ENCODE measurements at places on chromosomes 5 and 9. TPM values are rescaled to one million over a fixed set of nuclear protein-coding genes. Genes with fewer than 3 reads are reported as not detected.

Gene SCGB3A2
- not detected for total RNA-seq

- H3K27me3 ChIP-seq: no peaks in the 10 kb centered on the region
- no peak for DNase-seq
- H3K27ac ChIP-seq: no peak overlapping the region
- no peaks in the 10 kb centered on the region for H3K4me1 ChIP-seq
- no peaks in the 10 kb centered on the region for H3K36me3 ChIP-seq
These were observed 209.1 kb downstream of the NR2F1-AS1 start for GRCh38 chr5:93371893-93372292.

GRCh38 chr5:176673651-176674583, 26.6 kb downstream of the TSPAN17 start:
- no peak for DNase-seq
- H3K27me3 ChIP-seq: no peaks in the 10 kb centered on the region
- no peak overlapping the region for H3K27ac ChIP-seq

DNA sequence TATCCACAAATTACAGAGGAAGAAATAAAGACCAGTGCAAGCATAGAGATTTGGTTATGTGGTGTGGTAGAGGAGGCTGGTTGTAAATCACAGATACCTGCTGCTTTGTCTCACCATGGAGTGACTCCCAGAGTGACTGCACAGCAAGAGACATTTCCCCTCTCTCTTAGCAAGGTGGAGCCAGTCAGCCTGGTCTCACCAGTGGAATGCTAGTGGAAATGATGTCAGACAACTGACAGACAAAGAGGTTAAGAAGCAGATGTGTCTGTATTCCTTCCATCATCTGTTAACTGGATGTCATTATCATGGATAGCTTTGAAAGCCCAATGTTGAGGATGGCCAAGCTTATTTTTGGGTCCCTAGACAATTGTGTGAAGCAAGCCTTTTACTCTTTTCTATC, 509.4 kb upstream of the SEMA6A start:
- no peak overlapping the region for H3K4me3 ChIP-seq
- H3K27ac ChIP-seq: no peak overlapping the region
- no peaks in the 10 kb centered on the region for H3K4me1 ChIP-seq
- no peaks in the 10 kb centered on the region for H3K27me3 ChIP-seq
- no peak for DNase-seq

DNA sequence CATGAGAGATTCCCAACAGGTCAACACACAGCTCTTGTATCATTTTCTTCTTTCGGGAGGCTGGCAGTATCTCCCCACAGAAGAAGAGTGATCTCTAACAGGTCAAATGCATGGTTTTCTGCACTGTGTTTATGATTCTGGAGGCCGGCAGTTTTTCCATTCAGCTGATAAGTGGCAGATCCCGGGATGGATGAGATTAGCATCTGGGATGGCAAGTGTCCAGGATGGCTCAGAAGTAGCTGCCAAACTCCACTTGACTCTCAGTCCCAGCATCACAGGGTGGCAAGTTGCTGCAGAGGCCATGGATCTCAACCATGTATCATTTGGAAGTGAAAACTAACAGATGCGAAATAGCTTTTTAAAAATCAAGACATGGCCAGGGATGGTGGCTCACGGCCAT, 97.8 kb upstream of the SLC44A1 start:
- H3K27me3 ChIP-seq: no peaks in the 10 kb centered on the region
- H3K4me3 ChIP-seq: no peak overlapping the region
- H3K4me1 ChIP-seq: no peaks in the 10 kb centered on the region
- DNase-seq: no peak
- H3K36me3 ChIP-seq: no peaks in the 10 kb centered on the region

GRCh38 chr5:31215236-31215635, 21.8 kb downstream of the CDH6 start:
- DNase-seq: no peak
- no peaks in the 10 kb centered on the region for H3K4me1 ChIP-seq
- no peak overlapping the region for H3K27ac ChIP-seq
- H3K36me3 ChIP-seq: no peaks in the 10 kb centered on the region

DNA sequence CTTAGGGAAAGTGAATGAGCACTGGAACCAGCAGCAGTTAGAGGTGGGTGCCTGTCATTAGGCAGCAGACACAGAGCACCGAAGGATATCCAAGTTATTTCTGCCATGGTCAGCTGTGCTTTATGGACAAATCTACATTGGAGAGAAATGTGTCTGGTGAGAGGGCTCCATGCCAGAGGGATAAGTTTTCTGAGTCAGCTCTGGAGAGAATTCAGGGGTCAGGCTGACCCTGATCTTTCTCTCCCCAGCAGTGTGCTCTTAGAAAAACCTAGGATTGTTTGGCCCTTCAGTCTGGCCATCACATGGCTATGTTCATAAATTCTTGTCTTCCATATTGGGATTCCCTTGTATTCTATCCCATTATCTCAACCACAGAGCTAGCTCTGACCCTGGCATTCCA, 8.9 kb upstream of the IL17B start:
- H3K4me3 ChIP-seq: no peak overlapping the region
- H3K36me3 ChIP-seq: no peaks in the 10 kb centered on the region
- H3K27ac ChIP-seq: peak overlapping the region; percentile 93
- DNase-seq: no peak
- no peaks in the 10 kb centered on the region for H3K27me3 ChIP-seq
- peaks cover 75% of the 10 kb centered on the region for H3K4me1 ChIP-seq

Gene SPACA9
- total RNA-seq: 17.1 TPM

- H3K4me1 ChIP-seq: no peaks in the 10 kb centered on the region
- DNase-seq: no peak
- H3K27me3 ChIP-seq: no peaks in the 10 kb centered on the region
- H3K27ac ChIP-seq: no peak overlapping the region
These were observed 440.3 kb downstream of the PTPRD start for GRCh38 chr9:10172476-10172875.

DNA sequence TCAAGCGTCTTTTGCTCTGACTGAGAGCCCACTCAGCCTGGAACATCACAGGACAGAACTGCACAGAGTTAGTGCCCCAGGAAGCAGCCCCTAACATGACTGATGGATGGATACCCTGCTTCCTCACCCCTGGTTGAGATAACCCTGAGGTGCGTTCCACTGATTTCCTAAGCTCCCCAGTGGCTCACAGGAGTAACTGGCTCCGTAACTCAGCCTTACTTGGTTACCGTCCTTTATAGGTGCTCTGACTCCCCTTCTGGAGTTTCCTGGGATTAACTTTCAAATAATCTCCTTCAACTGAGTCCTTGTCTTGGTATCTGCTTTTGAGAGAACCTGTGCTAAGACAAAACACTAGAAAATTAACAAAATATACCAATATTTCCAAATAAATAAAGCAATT, 449.5 kb downstream of the AGTPBP1 start:
- H3K27me3 ChIP-seq: no peaks in the 10 kb centered on the region
- H3K4me1 ChIP-seq: no peaks in the 10 kb centered on the region
- DNase-seq: no peak
- H3K4me3 ChIP-seq: no peak overlapping the region
- no peak overlapping the region for H3K27ac ChIP-seq

DNA sequence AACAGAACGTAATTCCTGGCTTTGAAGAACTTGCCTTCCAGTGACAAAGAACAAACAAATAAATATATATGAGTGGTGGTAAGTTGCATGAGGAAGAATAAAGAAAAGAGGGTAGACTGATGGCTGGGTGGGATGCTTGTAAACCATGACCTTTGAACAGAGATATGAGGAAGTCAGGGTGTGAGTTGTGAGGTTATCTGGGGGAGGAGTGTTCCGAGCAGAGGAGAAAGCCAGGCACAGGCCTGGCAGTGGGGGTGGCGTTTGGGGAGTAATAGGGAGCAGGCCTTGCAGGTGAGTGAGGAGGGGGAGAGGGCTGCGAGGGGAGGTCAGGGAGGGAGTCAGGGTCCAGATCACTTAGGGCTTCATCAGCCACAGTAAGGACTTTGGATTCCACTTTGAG, 213.4 kb downstream of the PTTG1 start:
- H3K4me1 ChIP-seq: no peaks in the 10 kb centered on the region
- no peak overlapping the region for H3K27ac ChIP-seq
- no peaks in the 10 kb centered on the region for H3K36me3 ChIP-seq
- no peak for DNase-seq

GRCh38 chr9:99056886-99057664, 47.8 kb upstream of the TGFBR1 start:
- H3K4me3 ChIP-seq: no peak overlapping the region
- H3K27me3 ChIP-seq: no peaks in the 10 kb centered on the region
- no peak for DNase-seq
- no peak overlapping the region for H3K27ac ChIP-seq
- H3K36me3 ChIP-seq: peaks cover 8% of the 10 kb centered on the region

GRCh38 chr9:2229109-2229721, 214.1 kb downstream of the SMARCA2 start:
- no peak for DNase-seq
- no peak overlapping the region for H3K27ac ChIP-seq
- H3K27me3 ChIP-seq: no peaks in the 10 kb centered on the region

Gene FUT7
- not detected for total RNA-seq

Gene OR1J2
- total RNA-seq: not detected

DNA sequence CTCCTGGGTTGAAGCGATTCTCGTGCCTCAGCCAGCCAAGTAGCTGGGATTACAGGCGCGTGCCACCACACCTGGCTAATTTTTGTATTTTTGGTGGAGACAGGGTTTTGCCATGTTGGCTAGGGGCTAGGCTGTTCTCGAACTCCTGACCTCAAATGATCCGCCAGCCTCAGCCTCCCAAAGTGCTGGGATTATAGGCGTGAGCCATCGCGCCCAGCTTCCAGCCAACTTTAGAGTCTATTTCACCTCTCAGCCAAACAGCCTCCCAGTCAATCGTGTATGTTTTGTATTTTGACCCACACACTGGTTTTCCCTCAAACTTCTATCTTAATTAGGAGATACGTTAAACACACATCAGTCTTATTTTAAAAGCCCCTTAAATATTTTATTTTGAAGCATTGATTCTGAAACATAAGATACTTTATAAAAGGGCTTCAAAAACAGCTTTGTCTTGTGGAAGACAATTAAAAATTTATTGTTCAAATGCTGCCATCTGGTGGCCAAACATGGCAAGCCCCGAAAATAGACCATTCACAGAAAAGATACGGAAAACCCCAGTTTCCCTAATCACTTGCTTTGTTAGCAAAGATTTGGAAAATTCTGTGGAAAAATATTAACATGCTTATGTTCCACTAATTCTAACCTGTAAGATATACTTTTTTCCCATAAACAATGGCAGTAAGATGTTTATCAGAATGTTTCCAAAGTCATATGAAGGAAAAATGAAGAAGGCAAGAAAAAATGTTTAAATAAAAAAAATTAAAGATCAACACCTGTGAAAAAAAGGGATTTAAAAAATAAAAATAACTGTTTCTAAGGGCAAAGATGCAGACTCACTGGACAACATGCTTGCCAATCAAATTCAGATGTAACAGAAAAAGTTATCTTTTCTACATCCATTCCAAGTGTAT, 33.1 kb downstream of the APTX start:
- H3K27ac ChIP-seq: no peak overlapping the region
- no peaks in the 10 kb centered on the region for H3K4me1 ChIP-seq
- no peak overlapping the region for H3K4me3 ChIP-seq
- H3K27me3 ChIP-seq: no peaks in the 10 kb centered on the region
- H3K36me3 ChIP-seq: peaks cover 10% of the 10 kb centered on the region

- DNase-seq: peak; percentile 47
- no peak overlapping the region for H3K4me3 ChIP-seq
- H3K36me3 ChIP-seq: no peaks in the 10 kb centered on the region
- no peaks in the 10 kb centered on the region for H3K4me1 ChIP-seq
- no peaks in the 10 kb centered on the region for H3K27me3 ChIP-seq
- H3K27ac ChIP-seq: no peak overlapping the region
These were observed 334.6 kb upstream of the IRX1 start for GRCh38 chr5:3261081-3261480.

DNA sequence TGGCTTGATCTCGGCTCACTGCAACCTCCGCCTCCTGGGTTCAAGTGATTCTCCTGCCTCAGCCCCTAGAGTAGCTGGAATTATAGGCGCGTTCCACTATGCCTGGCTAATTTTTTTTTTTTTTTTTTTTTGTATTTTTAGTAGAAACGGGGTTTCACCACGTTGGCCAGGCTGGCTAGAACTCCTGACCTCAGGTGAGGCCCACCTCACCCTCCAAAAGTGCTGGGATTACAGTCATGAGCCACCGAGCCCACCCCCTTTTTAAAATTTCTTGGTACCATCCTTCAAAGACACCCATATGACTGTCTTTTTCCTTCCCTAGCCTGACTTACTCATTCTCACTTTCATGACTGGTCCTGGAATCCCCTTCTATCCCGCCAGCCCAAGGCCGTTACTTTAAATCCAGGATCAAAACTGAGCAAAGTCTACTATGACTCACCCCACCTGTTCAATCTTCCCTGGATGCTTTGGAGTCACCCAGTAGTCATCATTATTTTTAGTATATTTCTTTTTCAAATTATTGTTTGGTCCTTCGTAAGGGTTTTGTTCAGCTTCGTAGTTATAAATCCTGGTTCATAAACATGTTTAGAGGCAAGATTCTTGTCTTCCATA, 1.2 kb upstream of the TBCA start:
- no peak for DNase-seq
- H3K4me1 ChIP-seq: peaks cover 29% of the 10 kb centered on the region
- no peak overlapping the region for H3K27ac ChIP-seq
- no peaks in the 10 kb centered on the region for H3K27me3 ChIP-seq
- H3K36me3 ChIP-seq: no peaks in the 10 kb centered on the region

GRCh38 chr5:114438471-114438870, 76.6 kb downstream of the KCNN2 start:
- H3K27me3 ChIP-seq: no peaks in the 10 kb centered on the region
- no peaks in the 10 kb centered on the region for H3K4me1 ChIP-seq
- H3K4me3 ChIP-seq: no peak overlapping the region
- no peak for DNase-seq

GRCh38 chr5:98839469-98840383, 66.3 kb downstream of the RGMB start:
- no peak overlapping the region for H3K27ac ChIP-seq
- no peak for DNase-seq
- no peak overlapping the region for H3K4me3 ChIP-seq
- H3K4me1 ChIP-seq: no peaks in the 10 kb centered on the region
- no peaks in the 10 kb centered on the region for H3K27me3 ChIP-seq
- H3K36me3 ChIP-seq: no peaks in the 10 kb centered on the region

Gene SLC36A3
- total RNA-seq: not detected

- H3K4me3 ChIP-seq: no peak overlapping the region
- H3K4me1 ChIP-seq: no peaks in the 10 kb centered on the region
- H3K27ac ChIP-seq: peak overlapping the region; percentile 92
- no peaks in the 10 kb centered on the region for H3K36me3 ChIP-seq
- no peak for DNase-seq
These were observed 251.1 kb upstream of the PPP1R2B start for GRCh38 chr5:156598964-156599363.

DNA sequence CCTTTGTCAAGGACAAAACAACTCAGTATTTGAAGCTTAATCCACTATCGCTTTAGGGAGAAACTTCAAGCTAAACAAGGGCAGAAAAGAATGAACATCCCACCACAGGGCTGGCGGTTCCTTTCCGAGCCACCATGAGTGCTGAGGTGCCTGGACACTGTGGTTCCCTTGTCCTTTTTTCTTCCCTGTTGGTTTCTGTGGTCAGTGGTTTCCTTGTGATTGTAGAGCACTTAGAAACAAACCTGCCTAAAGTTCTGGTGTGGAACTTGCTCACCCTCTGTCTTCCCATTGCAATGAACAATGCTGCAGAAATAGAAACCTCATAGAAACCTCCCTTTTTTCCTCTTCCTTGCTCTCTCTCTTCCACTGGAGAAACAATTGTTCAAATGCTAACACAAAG, 79.3 kb upstream of the TBC1D2 start:
- no peak overlapping the region for H3K27ac ChIP-seq
- H3K4me1 ChIP-seq: no peaks in the 10 kb centered on the region
- H3K36me3 ChIP-seq: no peaks in the 10 kb centered on the region
- no peak overlapping the region for H3K4me3 ChIP-seq
- H3K27me3 ChIP-seq: no peaks in the 10 kb centered on the region

Gene FOXI1
- total RNA-seq: not detected

- no peak overlapping the region for H3K27ac ChIP-seq
- no peaks in the 10 kb centered on the region for H3K36me3 ChIP-seq
- H3K27me3 ChIP-seq: no peaks in the 10 kb centered on the region
- H3K4me1 ChIP-seq: peaks cover 12% of the 10 kb centered on the region
These were observed 804.8 kb upstream of the ZNF608 start for GRCh38 chr5:125551246-125551645.
